Ovary (tissue), 10 donors: ENCODE measurements at places on chromosomes 11 and 22.

GRCh38 chr11:104522650-104523049 lies 358.7 kb upstream of the PDGFD start:
- DNase-seq = no peak

- peak; percentile 74 for DNase-seq
Measured at GRCh38 chr11:118171269-118172062, 5.0 kb downstream of the SCN2B start.

- DNase-seq = no peak
Measured at GRCh38 chr22:25966448-25966913, 202.8 kb upstream of the SEZ6L start.

DNA sequence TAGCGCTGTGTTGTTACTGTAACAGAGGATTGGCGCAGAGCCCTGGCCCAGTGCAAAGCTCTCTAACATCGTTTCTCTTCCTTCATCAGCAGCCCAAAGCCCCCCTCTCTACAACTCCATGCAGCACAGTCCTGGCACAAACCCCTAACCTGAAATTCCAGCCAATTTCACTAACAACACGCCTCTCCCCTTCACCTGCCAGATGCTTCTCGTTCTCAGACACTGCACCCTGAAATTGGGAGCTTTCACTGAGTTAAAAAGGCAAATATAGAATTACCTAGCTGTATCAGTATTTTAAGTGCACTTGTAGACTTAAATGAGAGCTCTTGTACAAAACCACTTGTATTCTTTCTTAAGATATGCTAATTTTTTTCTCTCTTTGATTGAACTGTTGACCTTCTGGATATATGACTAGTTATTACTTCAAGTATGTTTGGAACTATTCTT lies 16.3 kb downstream of the GRAP2 start:
- no peak for DNase-seq

DNA sequence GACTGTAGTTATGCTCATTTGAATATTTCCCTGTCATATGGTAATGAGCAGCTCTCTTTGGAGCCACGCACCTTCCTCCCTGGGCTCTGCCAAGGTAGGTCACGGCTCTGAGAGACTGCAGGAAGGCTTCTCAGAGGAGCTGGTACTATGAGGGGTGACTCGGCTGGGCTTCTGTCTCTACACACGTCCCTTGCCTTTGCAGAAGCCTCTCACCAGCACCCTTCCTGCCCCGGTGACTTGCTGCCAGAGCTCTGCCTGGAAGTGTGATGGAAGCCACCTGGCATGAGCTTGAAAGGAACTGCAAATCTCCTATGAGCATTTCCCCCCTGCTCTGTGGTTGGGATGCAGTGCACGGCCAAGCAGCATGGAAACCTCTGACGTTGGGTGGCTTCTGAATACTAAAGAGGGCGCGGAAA lies 74.2 kb downstream of the KIRREL3 start:
- no peak for DNase-seq

GRCh38 chr11:109237636-109238035 lies 184.4 kb upstream of the C11orf87 start:
- DNase-seq = no peak

- no peak for DNase-seq
Measured at GRCh38 chr11:133508468-133508867, 23.8 kb downstream of the OPCML start.

DNA sequence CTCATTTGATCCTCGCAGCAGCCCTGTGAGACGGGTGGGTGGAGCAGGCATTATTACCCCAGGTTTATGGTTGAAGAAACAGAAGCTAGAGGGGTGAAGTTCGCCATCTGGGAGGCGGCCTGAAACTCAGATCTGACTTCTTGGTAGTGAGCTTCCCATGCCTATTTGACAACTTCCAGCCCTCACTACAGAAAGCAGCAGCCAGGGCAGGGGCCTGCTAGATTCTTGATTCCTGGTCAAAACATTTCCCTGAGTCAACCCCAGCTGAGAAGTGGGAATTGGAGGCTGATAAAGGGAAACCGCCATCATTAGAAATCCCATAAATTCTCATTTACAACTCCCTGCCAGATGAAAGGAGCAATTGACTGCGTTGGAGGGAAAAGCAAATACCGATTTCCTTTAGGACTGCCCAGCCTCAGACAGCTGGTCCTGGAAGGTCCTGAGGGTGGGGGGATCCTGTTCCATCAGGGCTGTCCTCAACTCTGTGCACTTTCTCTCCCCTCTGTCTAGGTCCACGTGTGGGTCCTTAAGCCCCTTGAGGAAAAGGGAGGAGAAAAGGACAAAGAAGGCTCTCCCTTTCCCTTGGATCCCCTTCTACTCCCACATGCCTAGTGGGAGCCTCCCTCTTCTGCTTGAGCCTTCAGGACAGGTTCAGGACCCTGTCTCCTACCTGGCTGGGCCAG lies 10.2 kb upstream of the NECTIN1 start:
- no peak for DNase-seq

GRCh38 chr22:45683680-45684079 lies 12.0 kb downstream of the ATXN10 start:
- no peak for DNase-seq

DNA sequence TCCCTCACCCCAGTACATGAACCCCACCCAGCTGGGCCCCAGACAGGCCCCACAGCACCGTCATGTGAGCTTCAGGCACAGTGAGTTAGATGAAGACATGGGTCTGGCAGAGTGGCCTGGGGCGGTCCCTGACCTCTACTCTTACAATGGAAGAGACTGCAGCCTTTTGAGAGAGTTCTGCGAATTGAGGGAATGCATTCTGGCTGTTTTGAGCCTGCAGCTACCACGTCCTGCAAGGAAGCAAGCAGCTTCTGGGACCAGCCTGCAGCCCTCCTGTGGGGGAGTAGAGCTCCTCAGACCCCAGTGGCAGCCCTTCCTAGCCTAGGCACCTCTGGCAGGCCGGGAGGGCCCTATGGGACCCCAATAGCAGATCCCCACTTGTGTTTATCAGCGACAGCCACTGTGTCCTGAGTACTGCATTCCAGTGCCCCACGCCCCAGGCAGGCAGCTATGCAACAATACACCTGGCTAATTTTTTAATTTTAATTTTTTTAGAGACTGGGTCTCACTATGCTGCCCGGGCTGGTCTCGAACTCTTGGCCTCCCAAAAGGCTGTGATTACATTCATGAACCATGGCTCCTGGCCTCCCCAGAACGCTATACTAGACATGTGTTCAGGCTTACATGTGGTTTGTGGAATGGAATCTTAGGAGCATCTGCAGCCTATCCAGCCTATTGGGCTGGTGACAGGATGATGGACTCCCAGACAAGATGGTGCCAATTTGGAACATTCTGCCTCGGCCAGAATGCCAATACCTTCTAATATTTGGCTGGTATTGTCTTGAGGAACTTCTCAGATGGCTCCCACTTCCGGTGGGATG lies 717 bp upstream of the SLC7A4 start:
- DNase-seq = no peak
